HS-27A (cell line): ENCODE measurements at places on chromosomes 3 and 15.

GRCh38 chr3:162112719-162113118 is 616.1 kb downstream of the OTOL1 start:
- no peak for DNase-seq

DNA sequence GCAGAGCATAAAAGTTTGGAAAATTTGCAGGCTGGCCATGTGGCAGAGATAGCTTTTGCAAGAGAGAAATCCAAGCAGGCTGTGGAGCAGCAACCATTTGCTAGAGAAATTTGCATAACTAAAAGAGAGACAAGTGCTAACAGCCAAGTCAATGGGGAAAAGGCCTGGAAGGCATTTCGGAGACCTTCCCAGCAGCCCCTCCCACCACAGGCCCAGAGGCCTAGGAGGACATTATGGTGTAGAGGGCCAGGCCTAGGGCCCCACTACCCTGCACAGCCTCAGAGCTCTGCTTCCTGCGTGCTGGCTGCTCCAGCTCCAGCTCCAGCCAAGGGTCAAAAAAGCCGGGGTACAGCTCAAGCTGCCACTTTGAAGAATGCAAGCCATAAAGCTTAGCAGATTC is 82.7 kb downstream of the MYO5A start:
- DNase-seq: no peak

DNA sequence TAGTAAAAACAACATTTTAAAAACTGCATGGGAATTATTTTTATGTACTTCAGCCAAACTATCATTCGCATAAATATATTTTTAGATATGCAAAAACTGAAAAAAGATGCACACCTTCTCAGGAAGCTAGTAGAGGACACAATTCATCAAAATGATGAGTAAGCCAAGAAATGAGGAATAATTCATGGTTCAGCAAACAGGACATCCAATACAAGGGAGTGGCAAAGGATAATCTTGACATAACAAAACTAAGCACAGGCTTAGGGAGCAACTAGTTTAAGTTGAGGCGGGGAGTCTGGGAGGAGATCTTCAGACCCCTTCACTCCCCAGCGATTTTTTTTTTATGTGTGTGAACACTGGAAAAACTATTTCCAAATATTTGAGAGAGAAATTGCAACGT is 93.7 kb downstream of the ZNF280D start:
- DNase-seq: no peak

- DNase-seq: no peak
Measured at GRCh38 chr3:111541911-111542483, at the start of gene CD96. Gene CD96 (plus strand): TSS chr3:111542197. CDS start chr3:111542249, 52 bp downstream.

DNA sequence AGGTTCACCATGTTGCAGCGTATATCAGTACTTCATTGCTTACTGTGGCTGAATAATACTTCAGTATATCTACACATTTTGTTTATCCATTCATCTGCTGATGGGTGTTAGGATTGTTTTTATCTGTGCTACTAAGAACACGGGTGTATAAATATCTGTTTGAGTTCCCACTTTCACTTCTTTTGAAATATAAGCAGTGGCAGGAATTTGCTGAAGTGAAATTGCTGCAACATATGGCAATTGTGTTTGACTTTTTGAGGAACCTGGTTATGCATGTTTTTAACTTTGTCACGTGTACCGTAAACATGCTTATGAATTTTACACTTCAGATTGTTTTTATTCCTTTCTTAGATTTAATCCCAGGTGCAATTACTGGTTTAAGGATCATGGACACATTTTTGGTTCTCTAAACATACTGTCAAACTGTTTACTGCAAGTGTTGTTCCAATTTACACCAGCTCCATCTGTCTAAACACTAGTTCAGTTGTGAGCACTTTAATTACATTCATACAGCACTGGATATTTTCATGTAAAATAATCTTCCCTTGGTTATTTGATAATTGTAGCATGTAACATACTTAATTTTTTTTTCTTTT is 23.1 kb downstream of the TRAK1 start:
- no peak for DNase-seq

DNA sequence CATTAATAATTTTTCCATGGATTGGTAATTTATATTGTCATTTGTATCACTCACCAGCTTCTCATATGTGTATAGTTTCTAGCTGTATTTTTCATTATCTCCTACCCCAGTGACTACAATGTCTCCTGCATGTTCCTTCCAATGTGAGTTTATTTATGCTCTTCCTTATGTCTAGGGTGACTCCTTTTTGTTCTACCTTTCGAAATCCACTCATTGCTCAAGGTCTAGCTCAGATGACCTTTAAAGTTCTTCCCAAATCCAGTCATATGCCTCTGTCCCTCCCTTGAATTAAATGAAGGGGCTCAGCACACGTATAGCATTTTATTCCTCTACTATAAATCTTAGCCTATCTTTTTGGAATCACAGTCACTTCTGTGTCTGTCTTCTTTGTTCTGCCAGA is 53.0 kb downstream of the TMEM45A start:
- DNase-seq: no peak

DNA sequence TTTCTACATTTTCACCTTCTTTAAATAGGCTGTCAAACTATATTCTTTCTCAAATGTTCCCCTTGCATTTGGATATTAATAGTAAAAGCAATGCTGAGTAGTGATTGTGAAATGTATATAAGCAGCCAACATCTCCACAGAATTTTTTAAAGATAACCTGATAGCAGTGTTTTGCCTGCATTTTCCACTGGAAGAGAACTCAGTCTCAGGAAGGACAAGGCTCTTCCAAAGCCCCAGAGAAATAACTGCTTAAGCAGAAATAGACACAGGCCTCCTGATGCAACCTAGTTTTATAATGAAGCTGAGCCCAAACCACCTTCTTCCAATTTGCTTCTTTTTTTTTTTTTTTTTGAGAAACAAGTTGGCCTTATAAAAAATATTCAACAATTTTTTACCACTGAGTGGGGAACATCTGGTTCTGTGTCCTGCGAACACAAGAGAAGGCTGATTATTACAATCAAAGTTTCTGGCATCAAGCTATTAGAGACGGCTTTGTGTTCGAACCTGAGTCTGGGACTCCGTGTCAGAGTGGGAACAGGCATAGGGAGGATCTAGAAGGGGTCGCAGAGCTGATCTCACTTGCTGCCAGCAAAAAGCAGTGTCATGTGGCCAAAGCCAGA is 332.5 kb upstream of the TBL1XR1 start:
- no peak for DNase-seq

- DNase-seq: no peak
Measured at GRCh38 chr15:38972831-38973230, 408.2 kb upstream of the RASGRP1 start.

GRCh38 chr3:4467522-4467867 is 426 bp upstream of the SUMF1 start:
- DNase-seq: no peak

DNA sequence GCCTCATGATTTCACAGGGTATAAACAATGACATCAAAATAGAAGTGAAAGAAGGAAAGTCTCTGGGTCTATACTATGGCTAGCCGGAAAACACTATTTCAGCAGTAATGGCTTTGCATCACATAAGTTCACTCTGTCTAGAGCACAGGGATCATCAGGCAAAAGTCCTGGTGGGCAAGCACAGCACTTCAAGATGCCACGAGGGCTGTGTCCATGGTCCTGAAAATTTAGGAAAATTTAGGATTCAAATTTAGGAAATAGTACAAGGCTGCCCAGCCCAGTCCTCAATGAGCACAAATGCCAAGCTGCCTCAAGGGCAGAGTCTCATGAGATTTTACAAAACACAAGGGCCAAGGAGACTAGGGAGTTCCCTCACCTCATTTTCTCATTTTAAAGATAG is 54.1 kb downstream of the RORA start:
- no peak for DNase-seq

DNA sequence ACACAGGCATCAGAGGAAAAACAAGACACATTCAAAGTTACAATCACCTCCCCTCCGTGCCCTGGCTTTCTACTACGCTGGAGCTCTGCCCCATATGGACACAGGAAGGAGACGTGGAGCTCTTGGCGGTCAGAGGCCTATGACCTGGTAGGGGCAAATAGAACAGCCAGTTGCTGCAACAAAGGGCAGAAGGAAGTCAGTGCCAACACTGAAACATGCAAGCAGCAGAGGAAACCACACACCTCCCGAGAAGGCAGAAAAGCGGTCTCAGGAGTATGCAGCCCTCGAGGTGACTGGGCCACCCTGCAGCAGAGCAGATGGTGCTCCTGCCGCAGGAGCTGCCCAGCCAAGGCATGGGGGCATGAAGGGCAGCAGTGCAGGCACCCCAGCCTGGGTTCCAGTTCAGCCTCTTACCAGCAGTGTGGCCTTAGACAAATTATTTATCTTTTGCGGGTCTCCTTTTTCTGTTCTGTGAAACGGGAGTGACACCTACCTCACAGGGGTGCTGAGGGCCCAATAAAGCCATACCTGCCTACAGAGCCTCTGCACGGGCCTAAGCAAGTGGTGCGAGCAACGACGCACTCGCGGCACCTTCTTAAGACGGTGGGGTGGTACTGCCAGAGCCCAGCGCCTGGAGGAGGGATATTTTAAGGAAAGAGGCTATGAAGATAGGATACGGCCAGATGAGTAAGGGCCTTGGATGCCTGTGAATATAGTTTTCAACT is 8.6 kb downstream of the ZXDC start:
- DNase-seq: no peak

DNA sequence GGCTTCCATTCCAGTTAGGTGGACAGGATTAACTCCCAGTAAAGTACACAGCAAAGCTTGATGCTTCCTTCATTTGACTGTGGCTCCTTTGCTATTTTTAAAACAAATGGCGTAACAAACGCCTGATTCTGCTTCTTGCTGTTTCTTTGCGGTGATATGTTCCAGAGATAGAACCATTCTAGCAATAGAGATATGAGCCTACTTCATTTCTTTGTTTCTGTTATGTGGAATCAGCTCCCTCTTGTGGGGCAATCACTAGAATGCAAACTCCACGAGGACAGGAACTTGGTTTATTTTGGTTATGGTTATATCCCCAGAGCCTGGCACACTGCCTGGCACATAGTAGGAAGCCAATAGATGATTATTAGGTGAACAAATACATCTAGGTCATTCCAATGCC is 122.6 kb upstream of the SLC6A11 start:
- DNase-seq: no peak

DNA sequence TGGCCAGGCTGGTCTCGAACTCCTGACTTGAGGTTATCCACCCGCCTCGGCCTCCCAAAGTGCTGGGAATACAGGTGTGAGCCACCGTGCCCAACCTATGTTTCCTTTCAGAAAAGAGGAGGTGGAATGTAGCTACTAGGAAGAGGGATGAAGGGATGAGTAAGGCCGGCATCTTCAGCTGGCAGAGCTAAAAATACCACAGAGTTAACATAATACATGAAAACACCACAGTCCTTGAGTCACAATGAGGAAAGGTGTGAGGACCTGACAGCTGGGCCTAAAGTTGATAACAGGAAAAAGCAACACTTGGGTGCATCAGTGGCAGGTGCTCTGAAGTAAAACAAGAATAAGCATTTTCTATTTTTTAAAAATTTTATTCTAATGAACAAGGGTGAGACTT is 392.2 kb downstream of the DIPK2A start:
- no peak for DNase-seq

DNA sequence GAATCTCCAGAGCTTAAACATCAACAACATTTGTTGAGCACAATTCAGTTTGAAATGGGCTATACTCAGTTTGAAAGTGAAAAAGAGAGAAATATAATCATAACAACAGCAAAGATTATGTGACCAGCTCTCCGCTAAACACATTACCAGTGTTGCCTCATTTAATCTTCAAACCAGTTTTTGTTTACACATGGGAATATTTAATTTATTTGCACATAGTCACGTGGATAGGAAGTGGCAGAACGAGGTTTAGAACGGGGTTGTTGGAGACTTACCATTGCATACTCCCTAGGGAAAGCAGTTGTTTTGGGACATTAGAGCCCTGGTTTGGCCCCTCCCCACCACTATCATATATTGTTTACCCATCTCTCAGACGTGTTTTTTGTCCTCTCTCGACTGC is 77.2 kb downstream of the IL1RAP start:
- DNase-seq: no peak

- no peak for DNase-seq
Measured at GRCh38 chr3:89740881-89741177, 633.4 kb downstream of the EPHA3 start.

DNA sequence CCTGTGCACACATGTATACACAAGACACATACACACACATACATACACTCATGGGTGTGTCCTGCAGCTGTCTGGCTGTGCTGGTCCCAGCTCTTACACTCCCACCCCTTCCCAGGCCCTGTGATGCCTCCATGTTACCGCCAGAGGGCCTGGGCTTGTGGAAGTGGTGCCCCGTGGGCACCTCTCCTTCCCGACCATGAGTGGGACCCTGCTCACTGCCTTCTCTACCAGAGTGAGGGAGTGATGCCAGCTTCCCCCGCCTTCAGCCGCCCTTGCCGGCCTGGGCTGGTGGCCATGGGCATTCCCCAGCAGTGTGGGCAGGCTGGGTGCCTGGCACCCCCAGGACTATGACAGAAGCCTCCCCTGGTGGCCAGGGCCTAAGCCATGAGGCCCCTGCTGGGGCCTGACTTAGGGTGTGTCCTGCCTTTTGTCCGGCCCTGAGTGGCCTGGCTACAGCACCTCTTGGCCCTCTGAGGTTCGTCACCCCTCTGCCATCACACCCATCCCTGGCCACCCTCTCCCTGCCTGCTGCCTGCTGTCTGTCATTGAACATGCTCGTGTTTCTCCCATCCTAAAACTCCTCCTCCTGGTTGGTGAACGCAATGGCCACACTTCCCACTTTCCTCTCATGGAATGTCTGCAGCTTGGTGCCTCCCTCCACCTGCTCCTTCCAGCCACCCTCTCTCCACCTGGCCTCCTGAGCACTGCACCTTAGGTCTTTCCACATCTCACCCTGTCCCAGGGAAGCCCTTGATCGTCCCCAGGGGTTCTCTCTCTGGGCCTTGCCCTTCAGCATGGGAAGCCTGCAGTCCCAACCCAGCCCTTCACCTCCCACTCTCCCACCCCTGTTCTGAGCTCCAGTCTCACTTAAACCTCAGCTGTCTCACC is 14.6 kb downstream of the HDAC11 start:
- DNase-seq: no peak

DNA sequence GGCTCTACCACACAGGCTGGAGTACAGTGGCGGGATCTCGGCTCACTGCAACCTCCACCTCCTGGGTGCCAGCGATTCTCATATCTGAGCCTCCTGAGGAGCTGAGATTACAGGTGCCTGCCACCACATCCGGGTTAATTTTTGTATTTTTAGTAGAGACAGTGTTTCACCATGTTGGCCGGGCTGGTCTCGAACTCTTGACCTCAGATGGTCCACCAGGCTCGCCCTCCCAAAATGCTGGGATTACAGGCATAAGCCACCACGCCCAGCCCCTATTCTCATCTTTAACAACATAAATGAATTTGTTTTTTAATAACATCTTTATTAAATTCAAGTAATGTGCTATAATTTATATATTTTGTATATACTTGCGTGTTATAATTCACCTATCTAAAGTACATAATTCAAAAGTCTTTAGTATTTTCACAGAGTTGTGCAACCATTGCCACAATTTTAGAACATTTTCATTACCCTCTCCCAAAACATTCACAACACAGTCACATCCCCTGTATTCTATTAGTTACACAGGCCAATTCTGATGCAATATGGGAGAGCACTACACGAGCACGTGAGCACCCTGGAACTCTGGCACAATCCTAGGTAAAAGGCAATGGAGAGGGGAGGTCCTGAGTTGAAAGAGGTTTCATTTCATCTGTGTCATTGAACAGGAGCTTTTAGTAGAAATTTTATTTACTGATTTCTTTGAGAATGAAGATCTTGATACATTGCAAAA is 21.2 kb upstream of the MTMR14 start:
- DNase-seq: no peak

GRCh38 chr15:94582368-94582767 is 351.0 kb downstream of the MCTP2 start:
- DNase-seq: no peak
